ENCODE measurements at places on chromosomes 12 and 14.

DNA sequence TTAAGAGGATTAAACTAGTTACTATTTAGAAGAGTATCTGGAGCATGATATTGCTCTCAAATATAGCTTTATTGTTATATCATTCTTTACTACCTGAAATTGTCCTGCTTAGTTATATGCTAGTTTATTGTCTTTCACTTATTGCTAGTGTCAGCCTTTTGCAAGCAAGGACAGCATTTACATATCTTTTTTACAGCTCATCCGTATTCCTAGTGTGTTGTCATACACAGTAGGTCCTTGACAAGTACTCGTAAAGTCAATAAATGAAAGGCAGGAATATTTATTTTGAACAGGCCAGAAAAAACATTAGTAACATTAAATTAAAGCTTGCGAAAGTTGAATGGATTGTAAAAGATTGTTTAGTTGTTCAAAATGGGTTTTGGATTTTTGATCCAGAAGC lies 35.0 kb downstream of the CRADD start:
- no peak for DNase-seq

- no peak for DNase-seq
Measured at GRCh38 chr12:39931231-39931630, 174.7 kb downstream of the SLC2A13 start.

DNA sequence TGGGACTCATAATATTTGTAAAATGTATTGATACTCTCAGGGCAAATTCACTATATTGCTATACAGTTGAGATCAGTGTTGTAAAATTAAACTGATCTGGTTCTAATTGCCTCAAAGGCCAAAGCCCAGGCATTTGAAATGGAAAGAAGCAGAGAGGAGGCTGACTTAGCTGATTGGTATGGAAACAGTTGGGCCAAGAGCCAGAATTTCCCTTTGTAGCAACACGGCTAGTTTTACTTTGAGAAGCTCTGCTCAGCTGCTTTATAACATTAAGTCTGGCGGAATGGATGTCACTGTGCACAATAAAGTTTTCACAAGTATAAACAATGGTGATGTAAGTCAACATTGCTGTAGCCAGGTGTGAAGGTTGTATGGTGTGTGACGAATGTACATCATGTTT lies 186.4 kb downstream of the MSRB3 start:
- DNase-seq: no peak

GRCh38 chr12:60539592-60539991 lies 943.8 kb downstream of the SLC16A7 start:
- DNase-seq: no peak

DNA sequence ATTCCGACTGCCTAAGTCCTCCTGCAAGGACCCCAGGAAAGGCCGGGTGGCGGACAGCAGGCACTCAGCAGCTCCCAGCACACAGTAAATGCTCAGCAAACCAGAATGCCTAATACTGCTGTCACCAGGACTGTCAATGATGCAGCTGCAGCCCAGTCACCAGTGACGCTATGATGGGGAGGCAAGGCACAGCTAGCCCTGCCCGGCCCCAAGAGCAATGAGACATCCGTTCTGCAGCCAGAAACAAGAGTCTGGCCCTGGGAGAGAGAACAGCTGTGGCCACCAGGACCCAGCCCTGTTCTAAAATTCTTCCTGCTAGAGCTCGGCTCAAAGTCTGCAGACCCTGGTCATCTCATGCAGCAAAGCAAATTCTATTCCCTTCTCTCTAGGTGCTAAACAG lies 69.8 kb downstream of the NCOR2 start:
- no peak for DNase-seq

DNA sequence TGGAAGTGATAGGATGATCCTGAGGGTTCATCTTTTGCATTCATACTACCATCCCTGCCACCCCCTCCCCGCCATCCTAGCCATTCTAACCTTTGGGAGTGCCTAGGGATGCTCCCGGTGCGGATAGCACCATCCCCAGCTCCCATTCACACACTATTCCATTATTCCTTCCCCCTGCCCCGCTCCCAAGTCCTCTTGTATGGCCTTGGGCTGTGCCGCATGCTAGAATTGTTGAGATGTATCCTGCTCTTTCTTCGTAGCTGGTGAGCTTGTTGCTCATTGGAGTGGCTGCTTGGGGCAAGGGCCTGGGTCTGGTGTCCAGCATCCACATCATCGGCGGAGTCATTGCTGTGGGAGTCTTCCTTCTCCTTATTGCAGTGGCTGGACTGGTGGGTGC lies 644 bp downstream of the TSPAN31 start:
- no peak for DNase-seq

DNA sequence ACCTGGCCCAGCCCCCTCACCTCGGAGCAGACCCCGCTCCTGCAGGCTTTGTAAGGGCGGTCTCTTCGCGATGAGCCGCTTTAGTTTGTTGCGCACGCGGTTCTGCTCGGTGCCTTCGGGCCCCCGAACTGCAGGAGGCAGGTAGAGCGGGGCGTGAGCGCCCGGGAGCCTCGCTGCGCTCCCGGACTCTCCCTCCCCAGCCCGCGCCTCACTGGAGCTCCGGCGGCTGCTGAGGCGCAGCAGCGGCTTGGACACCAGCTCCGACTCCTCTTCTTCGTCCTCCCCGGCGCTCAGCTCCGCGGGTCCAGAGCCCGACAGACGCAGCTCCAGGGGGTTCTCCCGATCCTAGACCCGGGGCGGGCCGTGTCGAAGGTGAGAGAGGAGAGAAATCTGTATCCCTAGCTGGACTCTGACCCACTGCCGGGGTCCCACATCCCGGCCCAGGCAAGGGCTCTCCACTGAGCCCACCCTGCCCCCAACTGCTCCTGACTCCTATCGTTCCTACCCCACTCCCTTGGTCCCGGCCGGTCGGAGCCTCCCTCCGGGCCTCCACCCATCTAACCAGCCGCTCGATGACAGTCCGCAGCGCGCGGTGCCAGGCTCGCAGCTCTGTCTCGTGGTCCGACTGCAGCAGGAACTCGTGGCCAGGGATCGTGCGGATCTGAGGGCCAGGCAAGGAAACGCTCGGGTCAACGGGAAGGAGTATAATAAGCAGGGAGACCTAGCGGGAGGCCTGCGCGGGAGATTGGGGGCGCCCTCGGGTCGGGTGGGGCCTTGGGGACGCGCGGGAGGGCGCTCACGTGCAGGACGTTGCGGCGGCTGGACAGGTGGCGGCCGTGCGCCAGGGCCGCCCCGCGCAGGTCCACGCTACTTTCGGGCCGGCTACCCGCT lies 4.2 kb downstream of the ARHGAP9 start:
- no peak for DNase-seq

DNA sequence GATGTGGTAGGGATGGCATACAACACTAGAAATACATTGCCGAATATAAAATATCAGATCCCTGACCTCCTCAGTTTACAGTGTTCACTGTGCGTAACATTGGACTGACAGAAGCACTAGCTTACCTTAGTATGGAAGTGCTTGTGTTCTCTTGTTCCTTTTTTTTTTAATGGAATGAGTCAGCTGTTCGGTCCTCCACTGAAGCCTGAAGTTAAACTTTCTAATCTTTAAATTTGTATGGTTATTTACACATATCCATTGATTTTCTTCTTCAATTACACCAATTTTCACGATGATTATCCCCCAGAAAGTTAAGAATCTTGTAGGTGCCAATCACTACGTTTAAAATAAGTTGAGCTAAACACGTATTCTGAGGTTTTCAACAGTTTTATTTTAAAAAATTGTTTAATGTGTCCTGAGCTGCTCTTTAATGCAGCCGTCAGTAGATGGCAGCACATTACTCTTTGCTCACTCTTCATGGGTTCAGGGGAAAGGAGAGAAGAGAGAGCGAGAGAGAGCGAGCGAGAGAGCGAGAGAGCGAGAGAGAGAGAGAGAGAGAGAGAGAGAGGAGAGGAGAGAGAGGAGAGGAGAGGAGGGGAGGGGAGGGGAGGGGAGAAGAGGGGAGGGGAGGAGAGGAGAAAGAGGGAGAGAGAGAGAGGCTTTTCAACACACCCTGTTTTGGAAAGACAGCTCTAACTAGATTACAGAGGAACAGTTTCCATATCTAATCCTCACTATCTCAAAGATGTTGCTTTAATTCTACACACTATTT lies 134.7 kb upstream of the SCAF11 start:
- DNase-seq: peak; percentile 45

DNA sequence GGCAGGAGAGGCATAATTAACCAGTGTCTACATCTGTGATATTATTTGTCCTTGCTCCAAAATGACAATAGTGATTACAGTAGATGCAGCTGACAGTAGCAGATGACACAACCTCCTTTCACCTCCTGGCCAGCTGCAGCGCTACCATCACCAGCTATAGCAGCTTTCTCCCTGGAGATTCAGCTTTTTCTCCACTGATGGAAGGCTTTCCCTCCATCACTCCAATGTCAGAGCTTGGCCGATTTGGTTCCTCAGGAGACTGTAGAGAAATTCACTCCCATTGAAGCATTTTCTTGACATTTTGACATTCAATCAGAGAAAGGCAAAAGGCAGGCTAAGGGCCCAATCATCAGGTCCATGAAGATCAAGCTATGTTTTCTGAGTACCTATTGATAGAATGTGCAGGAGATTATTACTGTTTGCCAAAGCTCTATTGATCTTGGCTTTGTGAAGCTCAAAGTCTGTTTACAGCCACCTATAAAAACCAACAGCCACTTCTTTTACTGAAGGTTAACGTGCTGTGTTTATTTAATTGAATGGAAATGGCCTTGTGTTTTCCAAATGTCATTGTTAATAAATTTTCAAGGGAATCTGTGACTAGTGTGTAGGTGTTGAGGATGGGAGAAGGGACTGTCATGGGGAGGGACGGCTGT lies 785.1 kb downstream of the DIO2 start:
- DNase-seq: no peak

GRCh38 chr12:42325653-42326474 lies at the start of the genes PPHLN1 and ZCRB1:
PPHLN1 (plus strand) TSS chr12:42326167; CDS start chr12:42335903, 9,736 bp downstream.
ZCRB1 (minus strand) TSS chr12:42326094; CDS start chr12:42324102, 1,992 bp downstream.
- peak; percentile 75 for DNase-seq

GRCh38 chr12:109885616-109886015 lies 5.3 kb upstream of the GLTP start:
- no peak for DNase-seq

DNA sequence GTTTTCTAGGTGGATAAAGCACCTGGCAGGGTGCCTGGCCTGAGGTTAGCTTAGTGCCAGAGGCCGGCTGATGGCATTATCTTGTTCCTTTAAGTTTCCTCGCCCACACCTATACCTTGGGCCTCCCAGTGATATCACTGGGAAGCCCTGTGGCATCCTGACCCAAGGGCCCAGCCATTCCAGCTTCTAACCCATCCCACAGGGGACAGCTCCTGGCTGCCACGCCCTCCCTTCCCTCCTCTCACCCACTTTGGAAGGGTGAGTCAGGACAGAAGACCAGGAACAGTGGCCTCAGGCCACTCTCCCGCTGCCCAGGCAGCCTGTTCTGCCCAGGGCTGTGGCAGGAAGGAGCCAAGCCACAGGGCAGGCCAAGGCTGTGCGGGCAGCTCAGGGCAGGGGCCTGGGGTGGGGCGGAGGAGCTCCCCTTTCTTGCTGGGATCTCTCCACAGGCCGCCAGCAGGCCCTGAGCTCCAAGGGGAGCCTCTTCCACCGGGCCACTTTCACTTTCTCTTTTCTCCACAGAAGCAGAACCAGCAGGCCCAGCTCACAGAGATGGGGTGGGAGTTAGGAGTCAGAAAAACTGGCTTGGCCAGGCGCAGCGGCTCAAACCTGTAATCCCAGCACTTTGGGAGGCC lies 75.1 kb downstream of the IRF2BPL start:
- DNase-seq: peak; percentile 43

GRCh38 chr12:94870511-94870910 lies 133.0 kb downstream of the NDUFA12 start:
- DNase-seq: no peak

DNA sequence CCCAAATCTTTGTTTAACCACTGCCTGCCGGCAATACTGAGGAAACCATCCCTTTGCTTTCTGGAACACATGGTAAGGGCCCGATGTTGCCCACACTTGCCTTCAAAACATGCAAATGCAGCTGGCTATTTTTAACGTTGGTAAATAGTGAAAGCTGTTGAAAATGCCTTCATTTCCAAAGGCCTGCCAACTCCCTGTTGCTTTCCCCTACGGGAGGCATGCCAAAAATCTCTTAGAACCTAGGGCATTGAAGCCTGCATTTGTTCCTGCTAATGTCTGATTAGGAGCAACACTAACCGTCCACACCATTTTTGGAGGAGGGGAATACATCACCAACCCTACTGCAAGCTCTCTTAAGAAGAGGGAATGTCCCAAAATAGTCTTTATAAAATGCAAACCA lies 152.6 kb upstream of the NOS1 start:
- DNase-seq: no peak

- DNase-seq: no peak
Measured at GRCh38 chr12:47247418-47247817, 167.7 kb upstream of the AMIGO2 start.

GRCh38 chr12:49375406-49375805 lies 8.1 kb downstream of the SPATS2 start:
- no peak for DNase-seq

- DNase-seq: no peak
Measured at GRCh38 chr12:112111931-112112330, 3.3 kb upstream of the NAA25 start.

DNA sequence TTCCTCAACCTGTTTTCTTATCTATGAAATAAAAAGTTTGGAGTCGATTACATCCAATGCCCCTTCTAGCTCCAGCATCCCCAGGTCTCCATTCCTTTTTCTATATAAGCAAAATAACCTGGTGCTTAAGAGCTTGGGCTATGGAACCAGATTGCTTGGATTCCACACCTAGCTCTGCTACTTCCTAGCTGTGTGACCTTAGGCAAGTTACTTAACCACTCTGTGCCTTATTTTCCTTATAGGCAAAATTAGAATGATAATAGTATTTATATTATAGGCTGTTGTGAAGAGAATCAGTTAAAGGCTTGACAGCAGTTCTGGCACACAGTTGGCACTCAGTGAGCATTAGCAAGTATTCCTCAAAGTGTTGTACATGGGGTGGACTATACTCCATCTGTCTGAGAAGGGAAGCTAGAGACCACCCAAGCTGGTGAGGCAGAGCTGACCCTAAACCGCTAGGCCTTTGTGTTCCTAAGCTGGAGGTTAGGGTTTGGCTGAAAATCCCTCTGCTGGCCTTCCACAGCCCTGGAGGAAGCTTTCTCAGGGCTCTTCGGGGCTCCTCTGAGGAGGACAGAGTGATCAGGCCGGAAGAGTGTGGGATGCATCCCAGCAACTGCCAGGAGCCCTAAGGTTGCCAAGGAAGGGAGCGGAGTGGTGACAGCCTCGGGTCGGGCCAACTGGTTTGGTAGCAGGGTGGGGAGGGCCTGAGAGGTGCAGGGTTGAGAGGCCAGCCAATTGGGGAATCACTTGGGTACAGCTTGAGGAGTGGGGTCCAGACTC lies 6.0 kb upstream of the KRT4 start:
- no peak for DNase-seq

GRCh38 chr12:76554405-76555230 lies 5.0 kb downstream of the OSBPL8 start:
- no peak for DNase-seq

GRCh38 chr14:30034152-30034551 lies 106.5 kb upstream of the PRKD1 start:
- no peak for DNase-seq

- DNase-seq: no peak
Measured at GRCh38 chr12:94571556-94571955, 78.8 kb downstream of the TMCC3 start.

GRCh38 chr14:44889595-44890471 lies 71.9 kb downstream of the KLHL28 start:
- no peak for DNase-seq

- DNase-seq: no peak
Measured at GRCh38 chr12:50579757-50580267, 75.0 kb downstream of the DIP2B start.
